ENCODE measurements at places on chromosomes 2 and 18.

- no peak for DNase-seq
Observed at GRCh38 chr2:234588054-234588430, 91.2 kb upstream of the ARL4C start.

DNA sequence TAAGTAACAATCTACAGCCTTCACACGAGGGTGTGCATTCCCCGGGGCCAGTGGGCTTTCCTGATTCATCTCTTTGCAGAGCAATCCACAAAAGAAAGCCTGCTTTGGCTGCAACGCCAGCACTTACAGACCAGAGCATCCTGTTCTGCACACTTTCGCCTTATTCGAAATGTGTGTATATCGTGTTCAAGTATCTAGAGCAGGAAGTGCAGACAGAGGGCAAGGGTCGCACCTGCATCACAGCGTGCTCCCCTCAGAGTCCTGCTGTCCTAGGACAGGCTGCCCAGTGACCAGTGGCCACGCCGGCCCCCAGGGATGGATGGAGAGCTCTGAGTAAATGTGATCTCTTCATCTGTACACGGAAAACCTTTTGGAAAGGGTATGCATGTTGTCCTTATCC lies 264.3 kb downstream of the ZNF516 start:
- DNase-seq: no peak

DNA sequence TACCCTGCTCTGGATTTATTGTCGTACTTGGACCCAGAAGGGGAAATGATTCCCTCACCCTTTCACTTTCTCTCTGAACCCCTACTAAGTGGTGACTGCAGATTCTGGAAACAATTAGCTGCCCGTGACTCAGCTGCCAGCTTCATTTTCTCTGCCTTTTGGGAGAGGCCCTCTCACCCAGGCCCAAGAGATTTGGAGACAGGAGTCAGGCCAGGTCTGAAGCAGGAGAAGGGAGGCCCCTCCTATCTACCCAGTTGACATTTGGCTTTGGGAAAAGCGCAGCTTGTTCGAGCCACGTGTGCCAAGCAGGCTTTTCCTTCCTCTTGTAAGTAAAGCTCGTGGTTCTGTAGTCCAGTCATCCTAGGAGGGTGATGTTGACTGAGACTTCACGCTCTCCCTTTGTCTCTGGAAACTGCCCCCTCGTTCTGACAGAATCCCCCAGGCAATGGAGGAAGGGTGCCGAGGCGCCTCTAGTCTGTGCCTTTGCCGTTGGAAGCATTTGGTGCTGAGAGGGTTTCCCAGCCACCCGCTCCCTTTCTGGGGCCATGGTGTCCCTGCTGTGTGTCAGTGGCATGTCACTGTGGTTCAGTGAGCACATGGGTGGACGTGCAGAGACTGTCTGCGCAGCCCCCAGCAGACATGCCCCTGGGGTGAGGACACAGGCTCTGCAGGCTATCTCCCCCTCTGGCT lies 8.6 kb downstream of the OXER1 start:
- no peak for DNase-seq

DNA sequence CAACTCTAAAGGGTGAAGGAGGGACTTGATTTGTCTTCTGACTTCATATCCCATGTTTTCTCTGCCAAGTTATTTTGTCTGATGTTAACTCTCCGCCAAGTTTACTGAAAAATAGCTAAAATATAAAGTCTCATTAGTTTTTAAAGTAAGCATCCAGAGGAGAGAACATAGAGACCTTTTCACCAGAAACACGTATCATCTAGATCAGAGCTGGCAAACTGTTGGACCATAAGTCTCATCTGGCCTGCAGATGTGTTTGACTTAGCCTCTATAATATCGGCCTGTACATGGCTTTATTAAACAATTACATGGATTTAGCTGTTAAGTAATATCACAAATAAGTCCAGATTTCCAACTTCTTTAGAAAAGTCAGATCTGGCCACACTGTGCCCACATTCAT lies 182.6 kb downstream of the PLCL1 start:
- no peak for DNase-seq

DNA sequence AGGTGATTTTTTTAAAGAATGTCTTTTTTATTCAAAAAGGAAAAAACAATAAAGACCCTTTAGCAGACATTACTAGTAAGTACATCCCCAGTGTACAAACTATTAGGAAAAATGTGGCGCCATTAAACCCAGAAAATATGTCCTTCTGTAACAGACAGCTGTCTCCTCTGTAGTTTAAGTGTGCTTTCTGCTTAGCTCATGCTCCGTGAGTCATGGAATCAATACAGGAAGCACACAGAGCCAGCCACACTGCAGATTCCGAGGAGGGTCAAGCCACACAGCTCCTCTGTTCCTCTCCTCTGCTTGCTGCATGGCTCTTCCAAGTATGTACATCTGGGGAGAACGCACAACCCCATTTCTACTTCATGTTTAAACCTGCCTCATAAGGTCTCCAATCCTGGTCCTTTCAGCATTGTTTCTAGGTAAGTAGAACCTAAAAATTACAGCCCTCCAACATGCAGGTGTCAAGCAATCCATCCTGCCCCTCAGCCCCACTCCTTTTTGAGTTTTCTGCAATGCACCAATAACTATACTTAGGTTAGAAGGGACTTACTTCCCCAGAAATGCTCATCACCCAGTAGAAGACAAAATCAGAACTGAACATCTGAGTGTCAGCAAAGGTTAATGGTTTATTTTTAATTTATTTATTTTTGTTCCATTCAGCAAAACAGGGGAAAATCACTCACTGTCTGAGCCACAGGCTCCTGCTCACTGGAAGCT lies 37.5 kb downstream of the ACVR1 start:
- DNase-seq: no peak

DNA sequence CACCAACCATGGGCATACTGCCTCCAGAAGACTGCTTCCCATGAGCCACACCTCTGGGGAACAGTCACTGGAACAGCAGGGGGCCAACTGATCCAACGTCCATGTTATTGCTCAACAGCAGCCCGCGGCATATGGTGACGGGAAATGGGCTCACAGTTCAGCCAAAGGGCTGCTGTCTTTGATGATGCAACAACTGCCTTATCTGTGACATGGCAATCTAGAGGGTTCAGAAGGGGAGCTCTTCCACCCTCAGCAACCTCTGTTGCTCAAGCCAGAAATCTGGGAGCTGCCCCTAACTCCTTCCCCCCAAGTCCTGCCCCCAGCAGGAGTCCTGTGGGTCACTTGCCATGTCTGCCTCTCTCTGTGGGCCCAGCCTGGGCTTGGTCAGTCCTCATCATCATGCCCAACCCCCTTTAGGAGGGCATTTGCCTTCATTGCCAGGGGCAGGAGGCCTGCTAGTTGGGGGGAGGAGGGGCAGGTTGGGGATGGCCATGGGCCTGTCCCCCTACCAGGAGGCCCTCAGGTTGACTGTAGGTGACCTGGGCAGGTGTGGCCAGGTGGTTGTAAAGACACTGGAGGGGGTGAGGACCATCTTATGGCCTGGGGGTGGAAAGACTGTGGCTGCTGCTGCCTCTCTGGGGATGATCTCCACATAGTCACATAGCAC lies 212.9 kb downstream of the CYP26B1 start:
- no peak for DNase-seq

DNA sequence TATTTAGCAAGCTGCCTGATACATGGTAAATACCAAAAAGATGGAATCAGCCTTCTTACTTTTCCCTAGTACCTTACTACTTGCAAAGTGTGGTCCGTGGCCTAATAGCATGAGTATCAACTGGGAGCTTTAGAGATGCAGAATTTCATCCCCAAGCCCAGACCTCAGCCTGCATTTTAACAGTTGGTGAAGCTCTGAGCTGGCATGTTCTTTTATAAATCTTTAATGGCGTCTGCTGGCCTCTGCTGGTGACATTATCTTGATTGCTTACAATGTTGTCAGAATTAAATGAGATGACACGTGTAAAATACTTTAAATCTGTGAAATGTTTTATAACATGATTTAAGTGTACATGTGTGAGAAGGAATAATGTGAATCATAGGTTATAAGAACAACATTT lies 115.1 kb upstream of the NOSTRIN start:
- DNase-seq: no peak

DNA sequence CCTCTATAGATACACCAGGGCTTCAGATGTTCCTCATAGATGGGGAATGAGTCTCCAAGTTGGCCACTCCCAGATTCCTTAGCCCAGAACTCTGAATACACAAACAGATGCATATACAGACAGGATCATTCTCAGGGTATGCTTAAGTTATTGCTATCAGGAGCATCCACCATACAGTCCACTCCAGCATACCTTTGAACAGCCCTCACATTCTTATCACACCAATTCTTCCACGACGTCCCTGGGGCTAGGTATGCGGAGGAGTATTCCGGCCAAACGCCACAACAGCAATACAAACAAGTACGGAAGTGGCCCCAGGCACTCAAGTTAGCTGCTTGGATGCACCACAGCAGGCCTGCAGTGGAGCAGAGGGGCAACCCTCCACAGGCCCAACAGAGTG lies 312.5 kb upstream of the CHAC2 start:
- no peak for DNase-seq

DNA sequence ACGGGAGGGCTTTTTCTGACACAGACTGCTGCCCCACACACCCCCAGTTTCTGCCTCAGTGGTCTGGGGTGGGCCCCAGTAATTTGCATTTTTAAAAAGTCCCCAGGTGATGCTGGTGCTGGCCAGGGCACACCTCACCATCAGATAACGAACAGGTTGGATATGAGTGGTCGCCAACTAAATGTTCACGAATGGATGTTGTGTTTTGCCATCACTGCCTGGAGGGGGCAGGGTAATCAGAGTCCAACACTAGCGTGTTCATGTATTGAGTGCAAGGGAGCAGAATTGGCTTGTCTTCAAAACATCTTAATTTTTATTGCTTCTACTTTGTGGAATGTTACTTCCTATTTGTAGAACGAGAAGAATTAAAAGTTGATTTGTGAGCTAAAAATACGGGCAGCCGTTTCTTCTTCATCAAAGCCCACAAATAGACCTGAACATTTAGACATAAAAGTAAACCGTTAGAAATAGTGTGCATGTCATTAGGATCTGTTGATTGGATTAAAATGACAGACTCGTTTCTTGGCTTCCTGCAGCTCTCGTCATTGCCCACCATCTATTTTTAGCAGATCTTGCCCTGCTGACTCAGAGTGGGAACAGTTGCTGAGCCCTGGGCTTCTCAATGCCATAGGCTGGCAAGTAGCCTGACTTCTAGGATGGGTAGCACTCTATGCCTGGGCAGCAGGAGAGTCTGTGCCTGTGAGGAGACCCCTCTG lies 45.2 kb downstream of the NCK2 start:
- peak; percentile 46 for DNase-seq

Data from activated CD4-positive, alpha-beta T cell treated with anti-CD3 and anti-CD28 coated beads for 1 hour (primary cell).